ENCODE measurements at places on chromosomes 16 and 17.

GRCh38 chr17:44360144-44360533, 3.5 kb downstream of the FAM171A2 start:
- no peak for DNase-seq

- peak; percentile 14 for DNase-seq
Measured at GRCh38 chr17:43545383-43545632, 832 bp downstream of the ETV4 start.

- DNase-seq, result peak; percentile 48
Measured at GRCh38 chr16:19559242-19559910, 3.9 kb downstream of the VPS35L start.

- no peak for DNase-seq
Measured at GRCh38 chr16:89954462-89954861, 5.9 kb downstream of the DEF8 start.

- peak; percentile 29 for DNase-seq
Measured at GRCh38 chr16:57115514-57116182, 23.3 kb downstream of the CPNE2 start.

- no peak for DNase-seq
Measured at GRCh38 chr17:15432807-15433611, 34.4 kb downstream of the CDRT4 start.

DNA sequence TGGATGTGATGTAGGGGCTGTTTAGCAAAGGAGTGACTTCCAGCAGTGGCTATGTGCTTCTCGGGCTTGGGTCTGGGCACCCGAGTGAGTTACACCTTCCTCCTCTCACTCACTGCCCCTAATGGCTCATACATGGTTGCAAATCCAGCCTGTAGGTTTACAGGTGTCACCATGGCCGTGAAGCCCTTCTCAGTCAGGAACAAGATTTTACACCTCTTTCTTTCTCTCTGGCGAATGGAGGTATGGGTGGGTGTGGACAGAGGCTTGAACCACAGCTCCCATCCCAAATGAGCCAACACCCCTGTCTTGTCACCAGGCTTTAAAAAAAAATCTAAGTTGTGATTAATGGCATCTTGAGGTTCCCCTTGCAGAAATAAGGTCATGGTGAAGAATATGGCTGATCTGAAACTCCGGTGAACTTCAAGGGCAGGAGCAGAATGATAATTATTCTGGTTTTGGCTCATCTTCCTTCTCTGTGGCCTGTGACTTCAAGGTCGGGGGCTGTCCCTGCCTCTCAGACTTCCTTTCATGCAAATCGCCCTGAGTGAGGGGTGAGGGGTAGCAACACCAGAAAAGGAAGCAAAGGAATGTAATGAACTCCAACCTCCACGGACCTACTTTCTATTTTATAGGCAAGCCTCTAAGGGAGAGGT, 331.2 kb downstream of the MAF start:
- DNase-seq, result no peak

DNA sequence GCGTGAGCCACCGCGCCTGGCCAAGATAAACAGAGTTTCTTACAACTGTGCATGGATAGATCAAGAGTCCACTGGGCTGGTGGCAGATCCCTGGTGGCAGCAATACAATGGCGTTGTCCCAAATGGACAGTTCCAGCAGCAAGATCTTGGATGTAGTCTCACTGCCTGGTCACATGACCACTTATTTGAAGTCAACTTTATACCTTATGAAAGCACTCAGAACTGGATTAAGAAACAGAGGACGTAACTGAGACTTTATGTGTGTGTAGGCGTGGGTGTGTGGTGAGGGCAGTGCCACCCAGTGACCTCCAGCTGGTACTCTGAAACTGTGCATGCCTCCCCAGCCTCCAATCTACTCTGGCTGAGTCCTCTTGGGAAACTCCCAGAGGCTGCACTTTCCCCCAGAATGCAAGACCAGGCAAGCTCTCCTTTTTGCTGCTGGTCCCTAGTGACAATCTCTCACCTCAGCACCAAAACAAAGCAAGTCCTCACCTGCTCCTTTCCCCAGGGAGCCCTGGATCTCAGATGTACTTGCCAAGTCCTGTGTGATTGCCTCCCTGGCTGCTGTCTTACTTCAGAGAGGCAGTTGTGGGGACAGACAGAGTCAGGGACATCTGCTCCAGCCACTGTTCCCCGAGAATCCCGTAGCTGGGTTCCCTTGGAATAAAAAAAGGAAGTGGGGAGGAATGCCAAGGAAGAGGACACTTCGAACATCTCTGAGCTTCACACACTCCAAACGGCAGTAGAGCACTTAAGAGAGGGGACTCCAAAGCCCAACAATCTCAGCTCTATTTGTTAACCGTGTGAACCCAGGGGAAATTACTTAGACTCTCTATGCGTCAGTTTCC, 11.7 kb upstream of the ST6GALNAC2 start:
- DNase-seq, result peak; percentile 95

DNA sequence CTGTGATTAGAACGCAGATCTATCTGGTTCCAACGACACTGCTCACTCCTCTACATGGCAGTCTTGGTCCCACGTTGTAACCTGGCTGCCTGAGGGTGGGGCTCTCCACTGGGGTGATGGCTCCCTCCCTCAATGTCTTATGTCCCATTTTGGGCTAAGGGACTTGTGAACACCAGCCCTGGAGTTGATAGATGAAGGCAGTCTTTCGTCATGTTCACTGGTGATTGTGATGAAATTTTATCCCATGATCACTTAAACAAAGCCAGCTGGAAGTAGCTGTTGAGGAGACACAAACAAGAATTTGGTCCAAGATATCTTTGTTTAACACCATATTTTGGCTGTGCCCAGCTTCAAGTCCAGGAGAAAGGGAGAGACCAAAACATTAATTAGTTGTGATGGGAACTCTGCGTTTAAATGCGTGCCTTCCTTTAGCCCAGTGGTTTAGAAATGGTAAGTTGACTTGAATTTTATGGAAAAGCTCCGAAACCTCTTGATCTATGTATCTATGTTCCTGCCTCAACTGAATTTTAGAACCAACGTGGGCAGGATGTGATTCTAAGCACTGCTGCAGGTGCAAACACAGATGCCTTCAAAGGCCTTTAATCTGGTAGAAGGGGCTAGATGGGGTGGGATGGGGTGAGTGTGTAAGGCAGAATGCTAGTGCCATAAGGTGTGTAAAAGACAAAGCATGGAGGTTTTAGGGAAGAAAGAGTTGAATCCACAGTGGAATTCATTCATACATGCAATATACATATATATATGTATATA, 186.8 kb upstream of the IRX3 start:
- DNase-seq, result no peak

- DNase-seq, result no peak
Measured at GRCh38 chr17:1294157-1294717, 14.8 kb downstream of the TRARG1 start.

- no peak for DNase-seq
Measured at GRCh38 chr16:89540557-89540956, 19.9 kb upstream of the RPL13 start.

DNA sequence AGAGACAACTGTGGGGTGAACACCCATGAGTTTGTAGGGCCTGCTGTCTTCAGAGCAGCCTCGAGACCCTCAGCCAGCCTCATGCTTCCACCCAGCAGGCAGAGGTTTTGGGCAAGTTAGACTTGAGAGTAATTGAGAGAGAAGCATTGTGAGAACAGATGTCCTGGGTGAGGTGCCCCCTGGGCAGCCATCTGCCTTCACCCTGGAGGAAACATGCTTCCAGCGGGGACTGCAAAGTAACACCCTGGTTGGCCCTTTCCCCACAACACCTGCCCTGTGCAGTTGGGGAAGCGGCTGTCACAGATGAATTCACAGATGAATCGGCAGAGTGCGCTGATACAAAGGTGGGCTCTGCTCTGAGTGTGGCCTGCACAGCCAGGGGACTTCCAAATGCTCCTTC, 23.4 kb downstream of the ATPAF2 start:
- DNase-seq, result peak; percentile 70

- DNase-seq, result no peak
Measured at GRCh38 chr17:14986127-14986526, 279.0 kb downstream of the PMP22 start.

- no peak for DNase-seq
Measured at GRCh38 chr16:30031477-30031918, 427 bp upstream of the TLCD3B start.

- DNase-seq, result no peak
Measured at GRCh38 chr16:30996324-30996984, 11.4 kb downstream of the HSD3B7 start.

DNA sequence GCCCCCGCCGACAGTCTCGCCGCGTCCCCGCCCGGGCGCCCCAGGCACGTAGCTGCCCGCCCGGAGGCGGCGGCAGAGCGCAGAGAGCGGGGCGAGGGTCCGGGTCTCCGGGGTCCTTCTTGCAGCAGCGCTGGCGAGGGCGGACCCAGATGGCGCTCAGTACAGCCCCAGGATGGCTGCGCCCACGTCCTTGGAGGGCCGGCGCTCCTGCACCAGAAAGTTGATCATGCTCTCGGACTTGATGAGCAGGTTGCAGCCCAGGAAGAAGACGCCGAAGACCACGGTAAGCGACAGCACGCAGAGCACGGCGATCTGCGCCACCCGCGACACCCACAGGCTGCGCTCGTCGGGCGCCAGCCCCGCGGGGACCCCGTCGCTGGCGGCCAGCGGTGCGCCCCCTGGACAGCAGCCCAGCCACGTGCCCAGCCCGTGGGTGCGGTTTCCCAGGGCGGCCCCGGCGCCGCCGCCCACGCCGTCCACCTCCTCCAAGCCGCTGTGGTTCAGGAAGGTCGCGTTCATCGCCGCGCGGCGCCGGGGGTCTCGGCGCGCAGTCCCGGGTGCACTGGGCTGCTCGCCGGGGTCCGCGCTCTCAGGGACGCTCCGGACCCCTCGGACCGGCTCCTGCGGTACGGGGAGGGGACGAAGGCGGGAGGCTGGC, 435 bp downstream of the RPRML start:
- DNase-seq, result no peak

DNA sequence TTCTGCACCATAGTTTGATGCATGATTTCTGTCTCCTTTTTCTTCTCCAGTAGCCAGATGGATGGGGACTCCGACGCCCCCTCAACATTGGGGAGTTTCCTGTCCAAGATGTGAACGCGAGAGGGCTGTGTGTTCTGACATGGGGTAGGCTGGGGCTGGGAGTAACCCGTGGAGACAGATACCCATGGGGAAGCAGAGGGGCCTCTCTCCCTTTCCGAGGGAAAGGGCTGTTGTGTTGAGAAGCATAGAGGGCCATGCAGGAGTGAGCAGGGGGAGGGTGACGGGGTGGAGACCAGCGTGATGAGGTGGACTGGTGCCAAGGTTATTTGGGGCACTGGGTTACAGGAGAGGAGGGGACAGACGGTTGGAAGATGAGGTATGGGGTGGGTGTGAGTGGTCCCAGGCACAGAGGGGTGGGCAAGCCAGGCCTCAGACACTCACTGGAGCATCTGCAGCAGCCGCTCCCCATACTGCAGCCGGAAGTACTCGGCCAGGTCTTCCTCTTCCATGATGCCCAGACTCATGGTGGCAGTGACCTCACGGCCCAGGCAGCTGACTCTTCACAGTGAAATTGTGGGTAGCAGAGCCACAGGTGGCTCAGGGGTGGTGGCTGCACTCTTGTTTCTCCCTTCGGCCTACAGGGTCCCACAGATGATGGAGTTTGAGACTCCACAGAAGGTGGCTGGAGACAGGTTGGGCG, 400 bp downstream of the CCDC42 start:
- no peak for DNase-seq

- DNase-seq, result no peak
Measured at GRCh38 chr16:74742051-74742481, 32.6 kb downstream of the FA2H start.

DNA sequence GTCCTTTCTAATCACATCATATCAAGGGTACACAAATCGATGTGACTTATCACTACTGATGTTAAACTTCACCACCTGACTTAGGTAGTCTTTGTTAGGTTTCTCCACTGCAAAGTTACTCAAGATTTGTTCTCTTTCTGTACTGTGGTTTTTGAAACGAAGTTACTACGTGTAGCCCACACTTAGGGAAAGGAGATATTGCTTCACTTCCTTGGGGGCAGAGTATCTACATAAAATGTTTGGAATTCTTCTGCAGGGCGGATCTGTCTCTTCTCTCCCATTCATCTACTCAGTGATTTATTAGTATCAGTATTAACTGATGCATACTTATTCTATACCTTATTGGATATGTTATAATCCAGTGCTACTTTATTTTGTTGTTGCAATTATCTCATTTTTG, 403.6 kb upstream of the MON1B start:
- no peak for DNase-seq

DNA sequence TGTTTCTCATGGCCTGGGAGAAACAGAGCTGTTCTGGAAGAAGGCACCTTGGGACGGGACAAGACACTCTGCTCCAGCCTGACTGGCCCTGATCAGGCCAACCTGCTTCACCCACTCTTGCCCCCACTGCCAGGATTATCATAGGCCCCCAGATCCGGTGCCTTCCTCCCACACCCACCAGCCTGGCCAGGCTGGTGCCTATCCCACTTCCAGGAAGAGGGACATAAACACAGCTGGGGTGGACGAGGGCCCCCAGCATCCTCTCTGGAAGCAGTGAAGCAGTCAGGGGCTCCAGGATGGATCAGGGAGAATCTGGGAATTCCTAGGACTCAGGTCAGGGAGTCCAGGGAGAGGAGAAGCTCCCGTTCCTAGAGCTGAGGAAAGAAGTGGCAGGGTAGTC, 16.9 kb upstream of the ITGA3 start:
- no peak for DNase-seq

DNA sequence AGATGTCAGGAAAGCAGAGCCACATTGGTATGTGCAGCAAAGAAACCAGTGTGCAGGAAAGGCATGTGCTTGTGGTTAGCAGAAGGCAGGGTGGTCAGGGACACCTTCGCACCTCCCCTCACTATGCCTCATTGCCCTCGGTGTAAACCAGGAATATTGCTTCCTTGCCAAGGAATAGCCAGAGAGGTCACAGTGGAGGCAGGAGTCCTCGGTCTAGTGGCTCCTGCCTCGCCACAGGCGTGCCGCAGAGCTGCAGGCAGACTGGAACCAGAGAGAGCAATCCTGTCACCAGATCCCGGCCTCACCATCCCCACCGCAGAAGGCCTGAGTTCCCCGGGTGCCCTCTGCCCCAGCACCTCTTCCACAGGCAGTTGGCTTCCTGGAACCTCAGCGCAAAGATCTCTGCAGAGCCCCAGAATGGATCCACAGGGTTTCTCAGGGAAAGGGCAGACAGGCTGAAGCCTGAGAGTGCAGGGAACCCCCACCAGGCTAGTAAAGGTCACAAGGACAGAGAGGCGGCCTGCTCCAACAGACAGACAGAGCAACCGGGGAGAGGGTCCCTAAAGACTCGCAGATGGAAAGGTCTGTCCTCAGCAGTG, 21.6 kb downstream of the CCDC182 start:
- no peak for DNase-seq

DNA sequence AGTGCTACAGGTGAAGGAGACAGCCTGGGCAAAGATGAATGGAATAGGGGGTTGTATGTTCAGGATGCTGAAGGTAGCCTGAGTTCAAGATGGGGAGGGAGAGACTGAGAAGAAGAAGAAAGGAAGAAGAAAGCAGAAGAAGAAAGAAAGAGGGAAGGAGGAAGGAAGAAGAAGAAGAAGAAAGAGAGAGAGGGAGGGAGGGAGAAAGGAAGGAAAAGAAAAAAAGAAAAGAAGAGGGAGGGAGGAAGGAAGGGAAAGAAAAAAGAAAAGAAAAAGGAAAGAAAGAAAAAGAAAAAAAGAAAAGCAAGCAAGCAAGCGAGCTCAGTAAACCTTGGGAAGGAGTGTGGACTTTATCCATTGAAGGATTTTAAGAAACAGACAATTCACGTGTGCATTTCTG, 7.8 kb downstream of the CCDC42 start:
- DNase-seq, result no peak

Measured in NCI-H345 (cell line).